ENCODE measurements at places on chromosomes 1 and 21.

DNA sequence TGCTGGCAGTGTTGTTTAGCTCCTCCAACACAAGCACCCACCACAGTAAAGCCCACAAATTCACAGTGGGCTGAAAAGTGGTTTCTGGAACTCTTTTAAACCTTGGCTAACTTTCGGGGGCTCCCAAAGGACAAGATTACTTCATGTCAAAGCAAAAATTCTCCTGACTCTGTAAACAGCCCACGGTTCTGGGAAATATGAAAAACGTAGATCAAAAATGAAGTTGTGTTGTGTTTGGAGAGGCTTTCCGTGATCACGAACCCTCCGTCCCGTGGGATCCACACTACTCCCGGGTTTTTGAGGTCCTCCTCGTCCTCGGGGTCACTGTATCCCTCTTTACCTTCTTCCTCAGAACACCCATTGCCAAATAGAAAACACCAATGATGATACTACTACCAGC lies 159.0 kb upstream of the RUNX1 start:
- DNase-seq, result no peak

- no peak for DNase-seq
Observed at GRCh38 chr1:235336903-235337302, 8.5 kb downstream of the GGPS1 start.

- peak; percentile 83 for DNase-seq
Observed at GRCh38 chr1:79293611-79294010, 287.1 kb upstream of the ADGRL4 start.

- peak; percentile 88 for DNase-seq
Observed at GRCh38 chr1:33086384-33086850, 5.5 kb downstream of the AZIN2 start.

- DNase-seq, result peak; percentile 86
Observed at GRCh38 chr1:42214447-42214871, 49.9 kb upstream of the GUCA2A start.

DNA sequence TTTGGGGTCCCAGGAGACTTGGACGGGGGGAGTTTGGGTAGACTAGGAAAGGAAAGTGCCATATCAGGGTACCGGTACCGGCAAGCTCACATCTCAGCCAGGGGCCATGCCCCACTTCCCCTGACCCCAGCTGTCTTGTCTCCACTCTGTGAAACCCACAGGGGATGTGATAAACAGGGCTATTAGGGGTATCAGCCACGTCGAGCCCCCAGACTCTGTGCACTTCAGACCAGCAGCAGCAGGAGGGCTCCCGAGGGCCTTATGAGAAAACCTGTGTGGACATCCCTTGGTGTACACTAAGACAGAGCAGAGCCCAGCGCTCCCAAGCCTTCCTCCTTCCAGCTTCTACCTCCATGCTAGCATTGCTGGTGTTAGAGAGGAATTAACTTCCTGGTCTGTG lies 46.3 kb downstream of the TNNT2 start:
- no peak for DNase-seq

GRCh38 chr1:47898133-47898845 lies 98.9 kb downstream of the TRABD2B start:
- DNase-seq, result no peak

DNA sequence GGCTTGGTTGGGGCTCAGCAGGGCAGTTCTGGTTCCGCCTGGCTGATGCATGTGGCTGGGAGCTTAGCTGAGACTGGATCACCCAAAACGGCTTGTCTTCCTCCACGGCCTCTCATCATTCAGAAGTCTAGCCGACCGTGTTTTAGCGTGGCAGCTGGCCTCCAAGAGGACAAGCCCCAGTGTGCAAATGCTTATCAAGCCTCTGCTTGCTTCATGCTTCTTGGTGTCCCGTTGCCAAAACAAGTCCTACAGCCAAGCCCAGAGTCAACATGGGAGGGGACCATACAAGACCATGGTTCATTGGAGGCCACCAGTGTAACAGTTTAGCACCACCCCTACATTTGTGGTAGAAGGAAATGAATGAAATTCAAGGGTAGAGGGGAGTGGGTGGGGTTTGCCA lies 10.5 kb upstream of the KDF1 start:
- peak; percentile 34 for DNase-seq

GRCh38 chr1:107533436-107533835 lies 392.6 kb downstream of the NTNG1 start:
- no peak for DNase-seq

GRCh38 chr21:31930001-31930400 lies 57.2 kb downstream of the HUNK start:
- DNase-seq, result no peak

DNA sequence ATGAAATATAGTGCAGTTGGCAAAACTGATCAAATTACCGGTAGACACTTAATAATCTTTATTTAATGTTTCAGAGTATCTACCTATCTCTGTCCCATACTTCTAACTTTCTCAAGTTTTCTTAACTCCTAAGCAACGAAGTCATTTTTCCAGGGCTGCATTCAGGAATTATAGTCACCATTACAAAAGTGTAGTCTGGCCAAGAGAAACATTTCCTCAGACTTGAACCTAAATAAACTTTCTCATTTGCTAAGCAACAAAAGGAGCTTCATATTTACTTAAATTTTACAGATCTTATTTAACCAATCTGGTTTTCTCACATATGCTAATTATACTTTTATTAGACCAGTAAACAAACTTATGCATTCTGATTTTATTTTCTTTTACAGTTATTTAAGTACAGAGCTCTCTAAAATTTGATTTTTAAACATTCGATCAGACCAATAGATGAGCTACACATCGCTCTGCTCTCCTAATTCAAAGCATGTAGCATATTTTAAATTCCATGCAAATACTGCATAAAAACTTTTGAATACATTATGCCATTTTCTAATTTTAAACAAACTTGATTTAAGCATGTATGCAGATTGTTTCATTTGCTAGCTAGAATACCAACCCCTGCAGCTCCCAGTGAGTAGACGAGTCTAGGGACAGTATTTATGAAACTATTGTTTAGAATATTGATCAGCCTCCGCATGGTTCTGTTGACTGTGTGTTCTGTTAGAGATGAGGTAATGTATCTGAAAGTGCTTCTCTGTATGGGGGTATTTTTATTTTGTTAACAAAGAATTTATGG lies 201.4 kb downstream of the CHRM3 start:
- no peak for DNase-seq

DNA sequence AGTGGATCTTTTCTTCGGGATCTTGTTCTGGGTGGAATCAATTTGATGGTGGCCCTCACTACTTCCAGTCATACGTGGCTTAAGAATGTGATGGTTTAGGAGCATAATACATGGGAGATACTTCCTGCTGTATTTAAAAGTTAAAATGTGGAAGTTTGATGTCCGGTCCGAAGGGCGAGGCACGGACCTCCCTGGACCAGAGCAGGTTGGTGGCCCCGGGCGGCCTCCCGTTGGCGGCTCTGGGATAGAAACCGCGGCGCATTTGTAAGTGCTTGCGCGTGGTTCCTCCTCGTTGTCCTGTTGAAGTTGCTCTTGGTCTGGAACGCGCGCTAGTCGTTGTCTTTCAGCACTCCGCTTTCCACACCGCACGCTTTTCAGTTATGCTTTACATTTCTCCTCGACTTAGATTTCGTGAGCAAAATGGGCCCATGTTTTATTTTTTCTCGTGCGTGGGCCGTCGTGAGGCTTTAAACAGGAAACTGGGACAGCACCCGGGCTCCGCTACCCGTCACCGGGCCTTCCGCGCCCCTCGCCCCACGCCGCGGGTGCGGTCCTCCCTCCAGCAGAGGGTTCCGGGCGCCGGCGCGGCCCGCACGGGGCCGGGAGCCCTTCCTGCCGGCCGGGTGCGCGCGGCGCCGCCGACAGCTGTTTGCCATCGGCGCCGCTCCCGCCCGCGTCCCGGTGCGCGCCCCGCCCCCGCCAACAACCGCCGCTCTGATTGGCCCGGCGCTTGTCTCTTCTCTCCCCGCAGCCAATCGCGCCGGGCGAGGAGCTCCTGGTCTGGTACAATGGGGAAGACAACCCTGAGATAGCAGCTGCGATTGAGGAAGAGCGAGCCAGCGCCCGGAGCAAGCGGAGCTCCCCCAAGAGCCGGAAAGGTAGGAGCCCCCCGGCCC lies 48.9 kb downstream of the PRDM2 start:
- peak; percentile 95 for DNase-seq

GRCh38 chr1:29473161-29473855 lies 237.0 kb downstream of the PTPRU start:
- DNase-seq, result no peak

- no peak for DNase-seq
Observed at GRCh38 chr1:9868244-9868590, 41.9 kb downstream of the CTNNBIP1 start.

- no peak for DNase-seq
Observed at GRCh38 chr1:48356901-48357300, 115.1 kb downstream of the SPATA6 start.

DNA sequence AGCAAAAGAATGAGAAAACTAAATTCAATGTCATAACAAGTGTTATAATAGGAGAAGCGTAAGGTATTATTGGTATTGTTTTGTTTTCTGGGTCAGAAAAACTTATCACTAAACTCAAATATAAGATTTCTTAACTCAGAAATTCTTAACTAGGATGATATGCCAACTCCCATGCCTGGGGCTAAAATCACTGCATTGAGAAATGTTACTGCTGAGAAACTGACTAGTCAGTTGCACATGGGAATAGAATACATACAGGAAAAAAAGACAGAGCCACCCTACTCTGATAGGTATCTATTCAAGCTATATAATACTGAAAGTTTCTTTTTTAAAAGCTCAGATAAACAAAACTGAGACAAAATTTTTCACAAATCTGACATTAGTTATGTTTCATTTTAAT lies 56.3 kb downstream of the PRPF38A start:
- DNase-seq, result peak; percentile 12

DNA sequence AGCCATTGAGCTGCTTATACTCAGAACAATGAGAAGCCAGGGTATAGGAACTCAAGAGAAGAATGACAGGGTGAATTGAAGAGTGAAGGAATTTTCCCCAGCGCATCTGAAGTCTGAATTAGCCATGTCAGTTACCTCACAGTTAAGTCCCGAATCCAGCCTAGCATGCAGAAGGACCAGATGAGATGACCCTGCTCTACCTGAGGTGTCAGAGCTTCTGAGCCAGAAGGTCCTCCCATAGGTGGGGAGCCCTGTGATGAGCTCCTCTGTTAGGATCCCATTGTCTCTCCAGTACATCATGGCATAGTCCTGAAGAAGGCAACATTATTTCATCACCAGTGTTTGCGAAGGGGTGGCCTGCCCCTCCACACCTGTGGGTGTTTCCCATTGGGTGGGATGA lies 68.2 kb downstream of the OVGP1 start:
- DNase-seq, result no peak

DNA sequence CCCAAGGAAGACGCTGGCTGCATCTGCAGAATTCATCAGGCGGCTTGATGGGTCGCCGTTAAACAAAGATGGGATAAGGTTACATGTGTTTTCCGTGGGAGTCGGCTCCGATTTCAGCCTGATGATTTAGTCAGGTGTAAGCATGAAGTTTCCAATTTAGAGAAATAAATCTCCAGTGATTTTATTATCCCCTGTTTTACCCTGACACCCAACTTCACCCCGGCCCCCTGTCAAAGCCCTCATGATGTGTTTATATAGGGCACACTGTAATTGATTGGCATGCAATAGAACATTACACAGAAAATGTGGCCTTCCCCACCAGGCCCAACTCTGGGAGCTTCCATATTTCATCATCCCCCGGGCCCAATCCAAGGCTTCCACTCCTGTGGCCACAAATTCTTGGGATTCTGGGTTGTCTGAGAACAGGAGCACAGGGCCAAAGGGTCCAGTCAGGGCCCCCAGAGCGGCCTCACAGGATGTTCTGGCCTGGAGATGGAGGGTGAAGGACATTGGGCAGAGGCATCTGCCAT lies 72.5 kb downstream of the FOXD2 start:
- DNase-seq, result no peak

DNA sequence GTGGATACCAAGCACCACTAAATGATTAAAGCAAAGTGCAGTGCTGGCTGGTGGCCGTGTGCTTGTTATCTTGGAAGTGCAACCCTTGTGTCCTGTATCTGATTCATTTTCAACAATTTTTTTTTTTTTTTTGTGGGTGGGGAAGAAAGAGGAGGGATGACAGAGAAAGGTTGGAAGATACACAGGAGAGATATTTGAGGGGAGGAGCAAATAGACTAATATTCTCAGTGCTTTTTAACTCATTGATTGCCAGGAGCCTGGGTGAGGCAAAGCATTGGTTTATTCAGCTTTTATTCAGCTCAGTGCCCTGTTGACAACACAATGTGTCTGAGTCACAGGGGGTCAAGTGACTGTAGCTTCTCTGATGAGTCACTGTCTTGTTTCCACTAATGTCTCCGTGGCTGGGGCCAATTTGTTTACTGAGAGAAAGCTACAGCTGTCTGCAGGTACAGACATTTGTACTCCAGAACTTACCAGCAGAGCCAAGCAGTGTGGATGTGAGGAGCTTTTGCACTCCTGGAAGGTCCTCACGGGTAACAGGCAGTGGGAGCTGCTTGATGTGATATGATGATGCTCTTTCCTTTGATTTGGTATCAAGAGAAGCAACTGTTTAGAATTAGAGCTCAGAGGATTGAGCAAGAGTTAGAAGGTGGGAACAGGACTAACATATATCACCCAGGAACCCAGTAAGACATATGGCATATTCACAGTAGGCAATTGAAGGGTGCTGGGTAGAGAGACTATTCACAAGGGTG lies 23.6 kb upstream of the DNM3 start:
- DNase-seq, result peak; percentile 64

DNA sequence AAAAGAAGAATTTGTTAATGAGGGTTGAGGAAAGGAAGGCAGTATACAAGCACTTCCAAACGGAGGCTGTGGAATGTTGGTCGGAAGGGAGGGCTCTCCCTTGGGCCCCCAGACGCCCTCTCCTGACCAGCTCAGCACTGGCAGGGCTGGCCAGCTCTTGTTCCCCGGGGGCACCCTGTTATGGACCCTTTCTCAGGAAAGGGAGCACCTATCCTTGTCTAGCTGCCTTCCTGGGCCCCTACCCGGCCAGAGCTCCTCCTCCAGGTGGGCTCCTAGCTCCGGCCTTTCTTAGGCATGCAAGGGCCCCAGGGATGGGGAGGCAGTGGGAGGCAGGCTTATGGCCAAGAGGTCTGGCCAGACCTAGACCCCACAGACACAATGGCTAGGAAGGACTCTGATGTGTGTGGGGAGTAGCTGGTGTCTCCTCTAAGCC lies 926 bp downstream of the BLACAT1 start:
- DNase-seq, result no peak

- DNase-seq, result no peak
Observed at GRCh38 chr1:203178821-203179666, 3.4 kb upstream of the MYBPH start.

GRCh38 chr1:179478370-179478769 lies 97.4 kb downstream of the NPHS2 start:
- no peak for DNase-seq

- DNase-seq, result peak; percentile 76
Observed at GRCh38 chr1:22611530-22611947, 24.9 kb upstream of the C1QA start.

Data from fibroblast of pulmonary artery (primary cell).